ENCODE measurements at places on chromosomes 11 and 22.

- no peak for DNase-seq
Measured at GRCh38 chr11:36212564-36213392, 76.4 kb downstream of the COMMD9 start.

- DNase-seq = no peak
Measured at GRCh38 chr11:34262531-34263081, 95.2 kb downstream of the ABTB2 start.

DNA sequence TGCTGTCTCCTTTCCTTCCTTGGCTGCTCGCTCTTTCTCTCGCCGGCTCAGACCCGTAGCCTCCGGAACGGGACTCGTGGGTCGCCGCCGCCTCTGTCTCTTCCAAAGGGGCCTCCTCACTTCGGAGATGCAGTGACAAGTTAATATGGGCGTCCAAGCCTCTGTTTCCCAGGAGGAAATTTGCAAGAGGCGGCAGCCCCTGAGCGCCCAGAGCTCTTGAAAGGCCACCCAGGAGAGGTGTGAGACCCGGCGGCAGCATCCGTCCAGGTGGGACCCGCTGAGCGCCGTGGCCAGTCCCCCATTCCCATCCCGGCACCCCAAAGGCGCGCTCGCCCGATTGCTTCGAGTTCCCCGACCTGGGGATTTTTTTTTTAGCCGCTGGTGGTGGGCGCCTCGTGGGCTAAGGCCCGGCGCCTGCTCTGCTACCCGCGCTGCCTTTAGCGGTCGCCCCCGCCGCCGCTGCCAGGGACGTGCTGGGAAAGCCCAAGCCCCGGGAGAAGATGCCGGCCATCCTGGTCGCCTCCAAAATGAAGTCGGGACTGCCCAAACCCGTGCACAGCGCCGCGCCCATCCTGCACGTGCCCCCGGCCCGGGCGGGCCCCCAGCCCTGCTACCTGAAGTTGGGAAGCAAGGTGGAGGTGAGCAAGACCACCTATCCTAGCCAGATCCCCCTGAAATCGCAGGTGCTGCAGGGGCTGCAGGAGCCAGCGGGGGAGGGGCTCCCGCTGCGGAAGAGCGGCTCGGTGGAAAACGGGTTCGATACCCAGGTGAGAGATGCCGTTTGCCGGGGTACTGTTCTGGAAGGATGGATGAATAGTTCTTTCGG, 772 bp downstream of the NAV2 start:
- no peak for DNase-seq

- DNase-seq = peak; percentile 18
Measured at GRCh38 chr11:26730414-26731083, 8.7 kb upstream of the SLC5A12 start.

GRCh38 chr11:128757235-128757711, 63.4 kb downstream of the FLI1 start:
- peak; percentile 20 for DNase-seq

DNA sequence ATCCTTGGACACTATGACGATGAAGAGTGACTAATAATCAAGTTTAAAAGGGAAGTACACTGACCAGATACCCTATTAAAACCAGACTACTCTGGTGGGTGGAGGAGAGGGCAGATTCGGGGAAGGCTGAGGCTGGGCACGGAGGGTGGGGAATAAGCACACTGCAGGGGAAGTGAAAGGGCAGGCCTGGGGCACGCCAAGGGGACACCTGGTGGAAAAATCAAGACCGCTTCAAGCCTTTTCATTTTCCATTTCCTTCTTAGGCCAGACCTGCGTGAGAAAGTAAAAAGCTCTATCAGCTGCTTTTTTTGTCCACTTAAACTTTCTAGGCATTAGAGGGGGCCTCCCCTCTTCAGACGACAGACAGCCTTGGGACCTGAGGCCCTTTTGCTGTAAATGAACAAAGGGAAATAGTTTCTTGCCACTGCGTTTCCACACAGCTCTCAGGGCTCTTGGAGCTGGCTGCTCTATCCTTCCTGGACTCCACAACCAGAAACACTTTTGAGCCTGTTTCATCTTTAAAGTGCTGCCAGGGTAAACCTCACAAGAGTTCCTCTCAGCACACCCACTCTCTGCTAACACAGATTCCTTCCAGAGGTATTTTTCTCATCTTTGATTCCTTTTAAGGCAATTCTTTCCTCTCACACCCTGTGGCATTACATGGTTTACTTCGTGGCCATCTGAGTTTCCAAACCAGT, 25.0 kb upstream of the SERPIND1 start:
- DNase-seq = no peak

DNA sequence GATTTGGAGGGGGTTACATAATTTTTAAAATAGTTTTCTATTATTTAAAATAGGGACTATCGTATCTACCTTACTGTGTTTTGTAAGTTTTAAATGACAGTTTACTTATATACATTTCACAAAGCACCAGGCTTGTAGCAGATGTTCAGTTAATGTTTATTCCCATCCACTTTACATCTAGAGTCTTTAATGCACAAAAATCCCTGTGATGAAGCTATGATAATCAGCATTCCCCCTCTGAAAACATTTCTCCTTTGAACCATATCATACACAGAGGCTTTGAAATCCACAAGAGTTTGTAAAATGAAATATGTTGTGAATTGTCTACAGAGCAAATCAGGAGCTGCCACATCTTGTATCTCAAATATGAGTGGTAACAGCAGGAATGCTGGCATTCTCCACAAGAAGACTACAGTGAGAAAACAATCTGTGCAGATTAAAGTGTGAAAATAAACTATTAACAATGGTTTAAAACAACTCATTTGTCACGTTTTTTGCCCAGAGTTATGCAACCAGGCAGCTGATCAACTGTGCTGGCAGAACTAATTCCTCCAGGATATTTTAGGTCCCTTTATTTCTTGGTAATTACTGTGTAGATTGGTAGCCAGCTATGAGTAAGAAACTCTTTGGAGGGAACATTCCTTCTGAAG, 699.1 kb upstream of the ARHGAP42 start:
- DNase-seq = peak; percentile 9

DNA sequence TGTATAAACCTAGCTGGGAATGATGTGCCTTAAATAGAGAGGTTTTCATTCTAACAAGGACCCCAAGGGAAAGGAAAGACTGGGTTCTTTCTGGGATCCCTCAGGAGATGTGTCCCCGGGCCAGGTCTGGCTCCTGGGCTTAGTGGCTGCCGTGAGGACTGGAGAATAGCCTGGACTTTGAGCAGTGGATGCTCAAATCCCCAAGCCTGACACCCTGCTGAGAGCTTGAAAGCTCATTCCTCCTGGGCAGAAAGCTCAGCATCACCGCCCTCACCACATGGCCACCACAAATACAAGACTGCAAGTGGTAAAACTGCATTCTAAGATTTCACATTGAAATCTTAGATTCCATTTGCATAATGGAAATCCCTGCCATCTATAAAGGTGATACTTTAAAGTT, 79.4 kb upstream of the NARS2 start:
- no peak for DNase-seq

- peak; percentile 24 for DNase-seq
Measured at GRCh38 chr11:17845431-17845881, 110.9 kb downstream of the KCNC1 start.

- no peak for DNase-seq
Measured at GRCh38 chr22:23144432-23144831, 845 bp upstream of the RAB36 start.

- peak; percentile 78 for DNase-seq
Measured at GRCh38 chr11:36385121-36385970, 89.3 kb downstream of the PRR5L start.

GRCh38 chr11:64341429-64341828, 1.4 kb downstream of the CCDC88B start:
- no peak for DNase-seq

DNA sequence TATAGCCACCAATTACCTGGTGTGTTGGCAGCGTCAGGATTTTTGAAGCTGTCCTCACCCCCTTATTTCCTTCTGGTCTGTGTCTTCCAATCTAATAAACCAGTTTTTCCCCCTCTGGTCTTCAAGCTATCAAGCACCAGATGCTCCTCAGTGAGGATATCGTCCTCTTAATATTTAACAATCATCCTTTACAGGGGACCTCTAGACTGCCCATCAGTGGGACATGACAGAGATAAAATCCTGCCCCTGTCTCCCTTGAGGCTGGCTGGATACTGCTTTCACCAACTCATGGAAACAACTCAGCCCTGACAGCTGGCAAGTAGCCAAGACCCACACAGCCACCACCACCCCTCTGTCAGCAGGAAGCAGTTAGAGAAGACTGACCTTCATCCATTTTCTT, 421.0 kb upstream of the API5 start:
- DNase-seq = no peak
